ENCODE measurements at places on chromosomes 2 and 18.

DNA sequence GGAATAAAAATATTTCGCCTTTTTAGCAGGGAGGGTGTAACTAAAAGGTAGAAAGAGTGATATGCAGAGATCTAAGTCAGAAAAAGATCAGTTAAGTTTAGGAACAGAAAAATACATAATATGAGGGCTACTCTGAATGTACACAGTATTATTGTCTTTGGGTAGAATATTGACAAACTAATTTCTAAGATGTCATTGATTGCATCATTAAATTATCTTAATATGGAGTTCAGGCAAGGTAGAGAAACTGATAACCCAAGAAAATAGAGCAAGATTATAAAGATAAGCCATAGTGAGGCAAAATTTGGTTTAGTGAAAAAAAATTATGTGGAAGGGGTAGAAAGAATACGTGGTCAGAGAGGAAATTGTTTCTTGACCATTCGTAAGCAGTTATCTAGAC lies 629.0 kb upstream of the NXPH2 start:
- H3K36me3 ChIP-seq, result no peaks in the 10 kb centered on the region
- no peaks in the 10 kb centered on the region for H3K4me1 ChIP-seq
- H3K27me3 ChIP-seq, result no peaks in the 10 kb centered on the region
- H3K4me3 ChIP-seq, result no peak overlapping the region
- DNase-seq, result no peak

DNA sequence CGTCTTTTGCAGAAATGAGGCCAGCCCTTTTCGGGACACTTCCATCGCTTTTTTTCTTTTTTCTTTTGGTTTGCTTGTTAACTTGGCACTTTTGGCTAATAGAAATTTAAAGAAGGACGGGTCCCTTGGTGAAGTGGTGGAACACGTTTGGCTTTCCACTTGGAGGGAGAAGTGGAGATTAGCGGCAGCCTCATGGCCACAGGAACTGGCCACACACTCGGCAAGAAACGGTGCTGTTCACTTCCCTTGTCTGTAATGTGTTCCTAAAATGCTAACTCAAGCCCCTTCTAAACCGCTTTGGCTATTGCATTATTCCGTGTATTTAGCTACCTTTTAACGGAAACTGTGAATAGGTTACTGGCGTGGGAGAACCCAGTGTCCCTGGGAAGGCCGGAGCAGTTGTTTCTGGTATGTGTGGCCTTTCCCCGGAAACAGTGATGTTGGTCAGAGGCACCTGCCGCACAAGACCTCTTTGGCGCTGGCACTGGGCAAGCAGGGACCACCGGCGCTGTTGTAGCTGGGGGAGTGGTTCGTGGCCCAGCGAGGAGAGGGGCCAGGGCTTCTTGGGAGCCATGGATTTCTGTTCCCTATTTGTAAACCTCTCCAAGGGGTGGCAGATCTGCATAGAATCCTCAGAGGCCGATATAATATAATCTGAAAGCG lies 981 bp downstream of the RAMP1 start:
- peaks cover 5% of the 10 kb centered on the region for H3K27me3 ChIP-seq
- H3K27ac ChIP-seq, result peak overlapping the region; percentile 81
- H3K4me3 ChIP-seq, result peak overlapping the region; percentile 41
- H3K36me3 ChIP-seq, result no peaks in the 10 kb centered on the region
- H3K4me1 ChIP-seq, result peaks cover 4% of the 10 kb centered on the region

DNA sequence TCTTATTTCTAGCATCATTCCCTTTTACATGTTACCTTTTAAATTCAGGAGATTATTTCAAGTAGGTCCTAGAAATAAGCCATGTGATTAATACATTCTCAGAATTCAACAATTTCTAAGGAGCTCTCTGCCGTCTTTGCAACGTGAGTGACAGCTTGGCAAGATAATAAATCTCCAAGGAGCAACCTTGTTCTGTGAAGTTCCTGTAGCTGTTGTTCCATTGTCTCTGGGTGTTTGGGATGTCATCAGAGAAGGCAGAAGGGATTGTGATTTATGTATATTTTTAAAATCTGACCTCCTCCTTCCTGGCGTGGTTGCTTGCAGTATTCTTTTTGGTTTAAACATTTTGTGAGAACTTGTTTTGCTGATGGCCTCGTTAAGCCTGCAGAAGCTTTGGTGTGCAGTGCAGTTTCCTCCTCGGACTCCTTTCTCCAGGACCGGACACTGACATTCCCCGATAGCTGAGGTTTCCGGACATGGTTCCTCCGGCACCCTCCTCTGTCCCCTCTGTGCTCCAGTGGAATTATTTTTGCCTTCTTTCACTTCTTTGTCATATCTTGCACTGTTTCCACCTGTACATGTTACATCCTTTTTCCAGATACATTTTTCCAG lies 33.7 kb downstream of the RAMP1 start:
- no peak overlapping the region for H3K4me3 ChIP-seq
- peaks cover 17% of the 10 kb centered on the region for H3K4me1 ChIP-seq

- H3K27me3 ChIP-seq, result no peaks in the 10 kb centered on the region
- DNase-seq, result no peak
- H3K36me3 ChIP-seq, result no peaks in the 10 kb centered on the region
- H3K4me1 ChIP-seq, result peaks cover 9% of the 10 kb centered on the region
- H3K27ac ChIP-seq, result no peak overlapping the region
Observed at GRCh38 chr2:37711308-37711731, 39.9 kb upstream of the CDC42EP3 start.

- no peak overlapping the region for H3K27ac ChIP-seq
- H3K36me3 ChIP-seq, result no peaks in the 10 kb centered on the region
- no peaks in the 10 kb centered on the region for H3K4me1 ChIP-seq
- DNase-seq, result no peak
- H3K27me3 ChIP-seq, result no peaks in the 10 kb centered on the region
- H3K4me3 ChIP-seq, result no peak overlapping the region
Observed at GRCh38 chr18:36195427-36196122, 8.3 kb downstream of the MOCOS start.

DNA sequence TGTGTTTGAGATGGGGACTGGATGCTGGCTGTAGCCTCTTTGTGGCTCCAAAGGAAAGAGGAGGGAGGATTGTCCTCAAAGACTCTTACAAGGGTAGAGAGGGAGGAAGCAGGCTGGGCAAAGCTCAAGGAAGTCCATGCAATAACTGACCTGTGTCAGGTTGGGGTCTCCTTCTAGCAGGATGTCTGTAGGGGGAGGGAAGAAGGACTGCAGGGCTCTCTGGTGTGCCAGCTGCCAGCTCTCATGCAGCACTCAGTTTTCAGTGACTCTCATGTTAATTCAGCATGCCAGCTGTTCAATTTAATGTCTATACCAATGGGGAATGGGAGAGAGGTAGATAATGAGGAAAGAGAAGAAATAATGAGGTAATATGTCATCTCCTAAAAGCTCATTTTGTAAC lies 85.3 kb upstream of the RANBP2 start:
- H3K4me3 ChIP-seq, result no peak overlapping the region
- peaks cover 42% of the 10 kb centered on the region for H3K4me1 ChIP-seq
- no peaks in the 10 kb centered on the region for H3K27me3 ChIP-seq
- no peaks in the 10 kb centered on the region for H3K36me3 ChIP-seq
- H3K27ac ChIP-seq, result peak overlapping the region; percentile 59
- DNase-seq, result no peak

DNA sequence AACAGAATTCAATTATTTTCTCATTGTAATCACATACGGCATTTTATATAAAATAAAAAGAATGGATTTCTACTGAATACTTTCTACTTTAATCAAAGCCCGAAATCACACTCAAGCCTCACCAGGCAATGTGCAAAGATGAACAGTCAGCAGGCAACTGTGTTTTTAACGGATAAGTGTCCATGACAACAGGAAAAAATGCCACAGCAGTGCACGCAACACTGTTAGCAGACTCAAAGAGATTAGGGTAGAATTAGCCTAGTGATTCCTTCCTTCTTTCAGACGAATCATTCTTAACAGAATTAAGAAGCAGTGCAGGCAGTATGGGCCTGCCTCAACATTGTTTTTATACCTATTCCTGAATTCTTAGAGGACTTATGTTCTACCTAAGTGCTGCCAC lies 135.6 kb downstream of the CDH2 start:
- H3K4me1 ChIP-seq, result peaks cover 47% of the 10 kb centered on the region
- DNase-seq, result no peak
- no peak overlapping the region for H3K27ac ChIP-seq
- H3K4me3 ChIP-seq, result no peak overlapping the region
- no peaks in the 10 kb centered on the region for H3K27me3 ChIP-seq

DNA sequence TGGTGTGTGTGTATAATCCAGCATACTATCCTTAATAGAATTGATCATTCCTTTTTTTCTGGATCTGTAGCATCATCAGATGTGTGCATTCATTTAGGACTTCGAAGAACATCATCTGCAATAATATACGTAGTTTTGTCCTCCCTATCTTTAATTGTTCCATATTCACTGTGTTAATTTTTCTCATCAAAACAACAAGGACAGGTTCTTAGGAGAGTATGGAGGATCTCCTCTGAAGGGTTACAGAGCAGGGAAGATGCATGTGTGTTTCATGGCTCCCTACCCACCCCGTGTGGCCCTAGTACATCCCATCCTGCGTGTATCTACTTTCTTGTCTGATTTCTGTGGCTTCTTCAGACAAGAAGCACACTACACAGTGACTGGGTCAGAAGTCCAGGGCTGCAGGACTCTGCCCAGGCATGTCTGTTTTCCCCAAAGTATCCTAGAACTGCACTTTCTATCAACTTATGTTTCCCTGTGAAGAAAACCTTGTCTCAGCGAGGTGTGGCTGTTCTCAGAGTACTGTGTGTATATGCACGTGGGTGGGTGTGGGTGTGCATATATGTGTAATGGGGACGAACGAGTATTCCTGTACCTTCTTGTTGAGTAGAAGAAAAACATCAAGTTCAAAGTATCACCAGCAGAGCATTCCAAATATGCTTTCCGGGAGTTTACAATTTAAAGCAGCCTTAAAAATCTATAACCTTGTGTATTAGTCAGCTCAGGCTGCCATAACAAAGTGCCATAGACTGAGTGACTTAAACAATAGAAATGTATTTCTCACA lies 220.4 kb upstream of the FOSL2 start:
- H3K27me3 ChIP-seq, result no peaks in the 10 kb centered on the region
- H3K36me3 ChIP-seq, result no peaks in the 10 kb centered on the region
- DNase-seq, result no peak
- no peak overlapping the region for H3K4me3 ChIP-seq
- H3K27ac ChIP-seq, result no peak overlapping the region

DNA sequence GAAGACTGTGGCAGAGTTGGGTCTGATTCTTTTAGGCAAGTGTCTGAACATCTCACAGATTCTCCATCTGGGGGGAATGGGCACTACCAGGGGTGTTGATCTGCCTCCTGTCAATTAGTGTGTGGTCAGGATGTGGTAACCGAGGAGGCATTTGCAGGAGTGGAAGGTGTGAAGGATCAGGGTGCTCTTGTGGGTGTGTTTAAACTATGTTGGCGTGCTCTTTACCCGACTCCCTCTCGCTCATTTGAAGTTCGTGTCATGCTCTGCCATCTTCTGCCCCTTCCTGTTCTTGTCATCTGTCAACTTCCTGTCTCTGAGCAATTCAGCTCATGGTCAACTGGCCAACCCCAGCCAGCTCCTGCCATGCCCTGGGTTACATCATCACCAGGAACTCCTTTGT lies 107.9 kb downstream of the RTN4 start:
- H3K4me1 ChIP-seq, result no peaks in the 10 kb centered on the region
- H3K27me3 ChIP-seq, result no peaks in the 10 kb centered on the region
- DNase-seq, result no peak
- H3K27ac ChIP-seq, result no peak overlapping the region
- no peaks in the 10 kb centered on the region for H3K36me3 ChIP-seq

DNA sequence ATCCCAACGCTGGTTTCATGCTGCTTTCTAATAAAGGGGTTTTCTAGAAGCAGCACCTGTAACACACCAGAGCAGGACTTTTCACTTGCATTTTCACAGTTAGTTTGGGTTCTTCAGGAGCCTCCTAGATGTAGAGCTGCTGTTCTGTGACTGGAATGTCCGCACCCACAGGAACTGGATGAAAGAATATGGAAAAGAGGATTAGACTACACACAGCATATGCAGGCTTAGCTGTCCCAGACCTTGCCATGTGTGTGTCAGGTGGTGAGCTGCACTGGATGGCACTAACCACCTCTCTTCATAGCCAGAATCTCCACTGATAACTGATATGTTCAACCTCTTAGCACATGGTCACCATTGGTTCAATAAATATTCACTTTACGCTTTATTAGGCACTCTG lies 112.1 kb upstream of the POU3F3 start:
- H3K27me3 ChIP-seq, result no peaks in the 10 kb centered on the region
- H3K4me3 ChIP-seq, result no peak overlapping the region
- H3K4me1 ChIP-seq, result no peaks in the 10 kb centered on the region

- no peaks in the 10 kb centered on the region for H3K36me3 ChIP-seq
- H3K4me3 ChIP-seq, result no peak overlapping the region
- H3K27ac ChIP-seq, result no peak overlapping the region
- no peaks in the 10 kb centered on the region for H3K27me3 ChIP-seq
Observed at GRCh38 chr2:190488516-190489233, 45.8 kb downstream of the NEMP2 start.

GRCh38 chr2:38202713-38203445 lies 126.9 kb upstream of the CYP1B1 start:
- H3K36me3 ChIP-seq, result no peaks in the 10 kb centered on the region
- H3K27ac ChIP-seq, result no peak overlapping the region
- no peaks in the 10 kb centered on the region for H3K27me3 ChIP-seq

DNA sequence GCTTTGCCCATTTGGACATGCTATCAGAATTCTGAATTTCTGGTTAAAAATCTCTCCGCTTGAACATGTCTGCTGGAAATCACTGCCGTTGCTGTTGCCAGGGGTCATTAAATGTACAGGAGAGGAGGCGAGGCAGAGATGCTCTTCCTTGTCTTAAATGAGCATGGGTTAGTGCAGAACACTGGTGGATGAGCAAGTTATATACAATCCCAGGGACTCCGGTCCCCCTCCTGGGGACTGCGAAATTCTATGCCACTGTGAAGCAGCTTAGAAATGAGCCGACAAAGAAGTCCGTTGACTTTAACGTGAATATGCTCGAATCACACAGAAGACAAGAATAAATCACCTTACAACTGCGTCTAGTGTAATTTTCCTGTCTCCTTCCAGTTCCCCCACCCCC lies 95.1 kb upstream of the KLHL14 start:
- no peak overlapping the region for H3K4me3 ChIP-seq
- H3K36me3 ChIP-seq, result no peaks in the 10 kb centered on the region
- H3K27ac ChIP-seq, result no peak overlapping the region
- no peaks in the 10 kb centered on the region for H3K4me1 ChIP-seq
- DNase-seq, result no peak
- H3K27me3 ChIP-seq, result peaks cover 4% of the 10 kb centered on the region

DNA sequence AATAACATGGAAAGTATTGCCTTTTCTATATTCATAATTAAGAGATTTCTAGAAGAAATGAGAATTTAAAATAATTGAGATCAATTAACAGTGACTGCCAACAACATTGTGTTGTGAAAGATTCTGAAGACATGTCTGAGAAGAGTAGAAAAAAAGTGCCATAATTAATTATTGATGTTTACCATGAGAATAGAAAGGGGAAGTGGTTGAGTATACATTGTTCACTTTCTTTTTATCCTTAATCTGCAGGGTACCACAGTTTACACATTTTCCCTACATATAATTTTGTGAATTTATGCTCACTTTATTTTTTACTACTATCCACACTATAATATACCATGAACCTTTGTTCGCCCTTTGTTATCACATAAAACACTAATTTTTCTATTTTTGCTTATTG lies 47.1 kb upstream of the UBE2E3 start:
- no peaks in the 10 kb centered on the region for H3K4me1 ChIP-seq
- DNase-seq, result no peak
- no peak overlapping the region for H3K27ac ChIP-seq
- no peak overlapping the region for H3K4me3 ChIP-seq
- no peaks in the 10 kb centered on the region for H3K27me3 ChIP-seq

- H3K36me3 ChIP-seq, result no peaks in the 10 kb centered on the region
- H3K4me1 ChIP-seq, result no peaks in the 10 kb centered on the region
- no peak for DNase-seq
- no peak overlapping the region for H3K27ac ChIP-seq
- H3K27me3 ChIP-seq, result no peaks in the 10 kb centered on the region
Observed at GRCh38 chr2:157887946-157888345, 11.8 kb upstream of the ACVR1 start.

GRCh38 chr2:104433657-104434056 lies 420.3 kb upstream of the POU3F3 start:
- H3K4me1 ChIP-seq, result no peaks in the 10 kb centered on the region
- H3K27me3 ChIP-seq, result peaks cover 34% of the 10 kb centered on the region

Data from heart right ventricle (tissue), 16 donors.